ENCODE measurements at places on chromosomes 3 and 15.

GRCh38 chr3:147369661-147370123 is 36.7 kb downstream of the ZIC4 start:
- DNase-seq: no peak

DNA sequence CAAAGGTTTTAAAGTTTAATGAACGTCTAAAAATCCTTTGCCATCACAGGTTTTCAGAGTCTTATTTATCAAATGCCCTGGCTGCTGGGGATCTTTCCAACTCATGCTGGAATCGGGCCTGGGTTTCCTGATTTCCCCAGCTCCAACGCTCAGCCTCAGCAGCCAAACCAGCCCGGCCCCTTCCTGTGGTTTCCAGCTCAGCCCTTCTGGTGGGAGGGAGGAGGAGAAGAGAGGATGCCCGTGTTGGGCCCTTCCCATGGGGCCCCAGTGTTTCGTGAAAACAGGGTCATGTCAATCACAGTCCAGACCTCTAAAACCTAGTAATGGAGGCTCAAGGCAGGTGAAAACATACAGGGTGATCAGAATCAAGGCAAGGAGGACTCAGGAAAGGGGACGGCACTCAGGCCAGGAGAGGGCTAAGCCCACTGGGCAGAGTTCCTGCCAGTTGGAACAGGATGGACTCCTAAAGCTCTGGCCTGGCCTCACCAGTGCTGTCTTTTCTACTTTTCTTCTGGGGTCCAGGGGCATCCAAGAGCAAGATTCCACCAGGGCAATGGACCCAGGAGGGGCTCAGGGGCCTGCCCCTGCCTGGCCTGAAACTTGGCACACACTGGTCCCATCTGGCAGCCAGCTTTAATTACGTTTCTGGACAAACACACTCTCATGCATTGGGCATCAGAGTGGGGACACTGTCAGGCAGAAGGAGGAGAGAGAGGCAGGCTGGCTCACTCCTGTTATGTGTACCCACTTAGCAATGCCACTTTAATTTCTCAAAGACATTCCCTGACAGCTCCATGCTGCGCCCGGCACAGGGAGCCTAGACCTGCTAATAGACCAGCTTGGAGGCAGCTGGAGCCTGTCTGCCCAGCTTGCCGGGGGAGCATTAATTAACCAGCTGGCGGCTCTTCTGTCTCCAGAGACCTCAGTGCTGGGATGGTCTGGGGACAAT is 194.6 kb downstream of the FAM43A start:
- DNase-seq: no peak

DNA sequence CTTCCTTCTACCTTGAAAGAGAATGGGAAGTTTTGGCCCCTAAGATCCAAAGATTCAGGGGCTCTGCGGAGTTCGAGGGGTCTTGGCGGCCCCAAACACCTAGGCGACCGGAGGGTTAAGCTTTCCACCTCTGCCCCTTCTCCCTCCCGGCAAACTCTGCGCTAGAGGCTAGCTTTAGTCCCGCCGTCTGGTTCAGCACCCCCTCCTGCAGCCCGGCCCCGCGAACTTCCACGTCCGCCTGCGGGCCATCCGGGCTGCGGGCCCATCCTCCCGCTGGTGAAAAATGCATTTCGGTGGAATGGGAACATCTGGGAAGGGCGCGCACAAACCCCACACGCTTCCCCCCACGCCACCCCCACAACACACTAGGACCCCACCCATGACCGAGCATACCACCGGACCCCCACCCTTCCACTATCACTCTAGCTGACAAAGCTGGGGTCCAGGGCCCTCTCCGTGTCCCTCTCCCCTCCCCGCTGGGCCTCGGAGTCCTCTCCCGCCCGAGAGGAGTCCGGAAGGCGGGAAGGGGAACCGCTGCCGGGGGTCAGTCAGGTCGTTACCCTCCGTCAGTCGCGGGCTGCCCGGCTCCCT is 1.0 kb downstream of the SHOX2 start:
- no peak for DNase-seq

DNA sequence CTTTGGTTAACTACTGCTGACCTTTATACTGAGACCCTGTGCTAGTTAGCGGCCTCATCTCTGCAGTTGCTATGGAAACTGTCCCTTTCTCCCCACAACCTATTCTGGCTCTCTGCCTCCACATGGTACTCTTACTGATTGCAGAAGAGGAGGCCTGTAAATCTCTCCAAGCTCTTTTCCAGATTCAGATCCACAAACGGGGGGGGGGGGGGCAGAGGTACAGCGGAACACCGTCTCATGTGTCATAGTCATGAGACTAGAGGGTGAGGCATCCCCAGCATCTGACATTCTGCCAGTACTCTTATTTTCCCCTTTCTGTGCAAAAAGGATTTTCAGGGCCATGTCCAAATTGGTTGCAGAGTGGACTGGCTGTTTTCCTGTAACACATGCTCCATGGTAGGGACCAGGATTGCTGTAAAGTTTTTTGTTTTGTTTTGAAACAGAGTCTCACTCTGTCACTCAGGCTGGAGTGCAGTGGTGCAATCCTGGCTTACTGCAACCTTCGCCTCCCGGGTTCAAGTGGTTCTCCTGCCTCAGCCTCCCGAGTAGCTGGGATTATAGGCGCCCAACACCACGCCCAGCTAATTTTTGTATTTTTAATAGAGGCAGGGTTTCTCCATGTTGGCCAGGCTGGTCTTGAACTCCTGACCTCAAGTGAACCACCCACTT is 8.3 kb upstream of the MAP1A start:
- DNase-seq: no peak

- no peak for DNase-seq
Observed at GRCh38 chr15:26438316-26438715, 334.6 kb downstream of the GABRB3 start.

- no peak for DNase-seq
Observed at GRCh38 chr15:81752974-81753373, 292.8 kb downstream of the MEX3B start.

GRCh38 chr3:3586843-3587646 is 212.2 kb upstream of the LRRN1 start:
- DNase-seq: no peak

DNA sequence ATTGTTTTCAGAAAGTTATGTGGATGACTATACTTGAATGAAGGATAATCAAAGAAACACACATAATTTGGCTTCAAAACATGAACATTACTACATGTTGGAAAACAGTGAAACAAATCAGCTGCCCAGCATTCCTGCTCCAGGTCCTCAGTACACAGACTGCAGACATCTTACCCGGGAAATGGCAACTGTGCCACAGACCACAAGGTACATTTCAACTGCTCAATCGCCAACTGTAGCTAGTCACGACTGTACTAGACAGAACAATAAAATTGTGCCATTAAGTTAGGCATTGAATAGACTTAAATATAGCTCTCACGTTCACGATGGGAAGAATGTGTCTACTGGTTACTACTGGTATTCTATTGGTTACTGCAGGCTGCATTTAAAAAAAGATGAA is 5.0 kb downstream of the NAA50 start:
- DNase-seq: no peak

- DNase-seq: no peak
Observed at GRCh38 chr15:33296050-33296449, 14.7 kb upstream of the RYR3 start.

- DNase-seq: no peak
Observed at GRCh38 chr15:27681038-27681437, 418.1 kb downstream of the OCA2 start.

GRCh38 chr3:12653747-12654146 is 10.2 kb downstream of the RAF1 start:
- no peak for DNase-seq

- no peak for DNase-seq
Observed at GRCh38 chr3:16088496-16088895, 86.0 kb upstream of the GALNT15 start.

DNA sequence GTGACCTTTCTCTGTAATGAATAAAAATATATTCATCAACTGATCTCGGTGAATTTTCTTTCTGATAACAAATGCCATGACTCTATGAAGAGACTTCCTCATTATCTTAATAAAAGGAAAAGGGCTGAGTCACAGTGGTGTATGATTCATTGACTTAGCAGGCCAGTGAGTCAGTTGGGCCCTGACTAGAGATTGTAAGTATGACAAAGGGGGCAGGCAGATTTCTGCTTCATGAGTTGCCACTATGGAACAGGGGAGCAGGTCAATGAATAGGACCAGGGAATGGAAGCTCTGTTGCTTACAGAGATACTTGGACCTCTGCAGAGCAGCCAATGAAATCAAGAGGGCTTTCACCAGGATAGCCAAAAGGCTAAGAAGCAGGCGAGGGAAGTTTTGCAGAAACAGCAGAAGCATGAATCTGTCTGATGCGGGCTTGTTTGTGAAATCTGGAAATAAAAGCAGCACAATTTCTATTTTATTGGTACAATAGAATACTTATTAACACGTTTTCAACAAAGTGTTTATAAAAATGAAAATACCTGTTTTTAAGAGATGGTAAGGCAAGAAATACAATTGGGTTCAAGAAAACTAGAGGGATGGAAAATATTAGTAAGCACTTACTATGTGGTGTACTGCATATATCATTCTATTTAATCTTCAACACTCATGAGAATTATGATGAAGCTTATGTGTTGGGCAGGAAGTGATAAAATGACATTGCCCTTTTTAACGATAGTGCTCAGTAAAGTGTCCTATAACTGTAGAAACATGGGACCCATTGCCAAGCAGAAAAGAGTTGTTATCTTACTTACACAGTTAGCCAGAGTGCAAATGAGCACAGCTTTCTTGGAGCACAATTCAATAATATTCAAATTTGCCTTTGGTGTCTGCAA is 169.8 kb upstream of the MYRIP start:
- DNase-seq: no peak

All from urinary bladder (tissue), 4 donors.